ENCODE measurements at places on chromosomes 12 and 14.

DNA sequence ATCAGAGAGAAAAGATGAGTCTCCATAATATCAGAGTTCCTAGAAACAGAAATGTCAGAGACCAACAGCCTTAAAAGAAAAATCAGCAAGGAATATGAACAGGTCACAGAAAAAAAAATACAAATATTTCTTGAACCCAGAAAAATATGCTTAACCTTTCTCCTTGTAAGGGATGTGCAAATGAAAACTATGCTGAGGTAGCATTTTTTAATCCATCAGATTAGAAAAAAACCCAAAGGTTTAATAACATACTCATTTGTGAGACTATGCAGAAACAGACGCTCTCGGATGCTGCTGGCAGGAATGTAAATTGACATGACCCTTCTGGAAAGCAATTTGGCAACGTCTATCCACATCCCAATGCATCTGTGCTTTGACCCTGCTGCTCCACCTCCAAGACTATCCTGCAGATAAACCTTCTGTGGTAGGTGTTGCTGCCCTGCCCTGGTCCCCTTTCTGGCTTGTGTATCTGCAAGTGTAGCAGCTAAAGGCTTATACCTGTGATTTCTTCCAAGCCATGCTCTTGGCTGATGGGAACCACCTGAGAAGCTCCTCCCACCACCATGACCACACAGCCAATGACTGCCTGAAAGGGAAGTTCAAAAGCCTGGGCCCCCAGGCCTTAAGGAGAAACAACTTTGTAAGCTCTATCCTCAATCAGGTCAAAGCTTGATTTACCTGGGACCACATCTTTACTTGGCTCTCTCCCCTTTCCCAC lies 49.4 kb downstream of the LTBP2 start:
- no peak for DNase-seq

- no peak for DNase-seq
These were observed 12.2 kb downstream of the CCDC175 start for GRCh38 chr14:59564366-59564765.

- DNase-seq, result peak; percentile 54
These were observed 578 bp downstream of the DCAF5 start for GRCh38 chr14:69152181-69152901.

- DNase-seq, result no peak
These were observed 22.8 kb downstream of the GNG2 start for GRCh38 chr14:51883232-51883631.

DNA sequence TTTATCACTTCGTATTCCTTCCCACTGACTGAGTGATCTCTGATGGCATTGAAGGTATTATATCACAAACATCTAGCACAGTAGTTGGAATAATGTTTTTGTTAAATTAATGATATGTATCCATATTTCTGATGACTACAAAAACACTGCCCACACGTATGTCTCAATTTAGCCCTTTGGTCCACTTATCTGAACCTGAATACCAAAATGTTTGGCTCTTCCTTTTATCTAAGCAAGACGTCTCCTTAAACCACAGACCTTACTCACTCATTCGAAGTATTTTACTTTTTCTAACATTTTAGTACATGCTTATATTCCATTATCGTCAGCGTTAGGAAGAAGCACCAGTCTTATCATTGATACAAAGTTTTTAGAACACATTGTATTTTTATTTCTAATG lies 126.4 kb downstream of the PIK3C2G start:
- DNase-seq, result no peak

- DNase-seq, result no peak
These were observed 110.4 kb downstream of the KCNK10 start for GRCh38 chr14:88212691-88213090.

DNA sequence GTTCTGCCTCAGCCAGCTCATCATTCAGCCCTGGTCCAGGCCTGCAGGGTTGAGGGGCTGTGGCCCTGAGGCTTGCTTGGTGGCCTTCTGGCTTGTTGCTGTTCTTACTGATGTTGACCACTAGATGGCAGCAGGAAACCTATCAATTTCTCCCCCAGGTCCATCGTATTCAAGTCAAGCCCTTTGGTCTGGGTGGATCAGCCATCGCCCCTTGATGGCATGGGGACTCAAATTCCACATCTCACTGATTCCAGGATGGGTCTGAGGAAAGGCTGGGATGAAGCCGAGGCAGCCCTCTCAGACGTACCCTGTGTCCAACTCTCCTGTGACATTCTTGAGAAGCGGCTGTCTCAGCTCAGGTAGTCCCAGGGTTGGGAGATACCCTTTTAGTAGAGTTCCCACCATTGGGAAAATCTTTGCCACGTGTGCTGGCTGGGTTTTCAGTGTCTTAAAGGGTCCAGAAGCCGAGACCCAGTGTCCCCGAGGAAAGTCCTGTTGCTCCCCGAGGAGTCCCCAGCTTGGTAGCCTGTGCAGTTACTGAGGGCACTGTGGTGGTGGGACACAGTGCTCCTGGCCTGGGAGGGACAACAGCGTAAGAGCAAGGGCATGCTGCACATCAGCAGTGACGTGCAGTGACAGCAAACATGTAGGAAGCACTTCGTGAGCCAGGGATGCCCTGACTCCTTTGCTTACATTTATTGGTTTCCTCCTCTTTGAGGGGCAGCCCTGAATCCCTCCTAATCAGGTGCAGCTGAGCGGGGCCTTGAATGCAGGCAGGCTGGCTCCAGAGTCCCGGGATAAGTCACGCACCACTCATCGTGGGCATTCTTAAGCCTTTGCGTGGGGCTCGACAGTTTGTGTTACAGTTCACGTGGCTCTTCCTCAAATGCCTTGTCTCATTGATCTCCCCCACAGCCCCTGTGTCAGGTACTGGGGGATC lies 58.6 kb downstream of the TSPAN9 start:
- DNase-seq, result peak; percentile 90

GRCh38 chr14:56331592-56332216 lies 213.5 kb downstream of the PELI2 start:
- DNase-seq, result no peak

- no peak for DNase-seq
These were observed 68.2 kb upstream of the IGF1 start for GRCh38 chr12:102548543-102548942.

DNA sequence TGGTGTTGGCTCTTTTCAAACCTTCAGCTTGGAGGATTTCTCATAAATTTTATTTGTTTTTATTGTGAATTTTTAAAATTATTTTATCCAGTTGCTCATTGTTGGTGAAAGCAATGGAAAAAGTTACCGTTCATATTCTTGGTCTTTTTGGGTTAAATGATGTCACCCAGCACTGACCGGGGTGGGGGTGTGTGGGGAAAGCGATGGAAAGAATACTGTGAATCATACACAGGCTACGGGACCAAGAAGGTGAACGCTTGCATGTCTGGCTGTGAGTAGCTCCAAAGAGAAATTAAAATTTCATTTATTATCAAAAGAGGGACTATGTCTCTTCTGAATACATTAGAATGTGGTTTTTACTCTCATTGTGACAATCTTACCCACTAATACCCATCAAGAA lies 430.1 kb downstream of the AEBP2 start:
- DNase-seq, result no peak

GRCh38 chr12:14394317-14395073 lies 29.0 kb downstream of the ATF7IP start:
- peak; percentile 16 for DNase-seq

DNA sequence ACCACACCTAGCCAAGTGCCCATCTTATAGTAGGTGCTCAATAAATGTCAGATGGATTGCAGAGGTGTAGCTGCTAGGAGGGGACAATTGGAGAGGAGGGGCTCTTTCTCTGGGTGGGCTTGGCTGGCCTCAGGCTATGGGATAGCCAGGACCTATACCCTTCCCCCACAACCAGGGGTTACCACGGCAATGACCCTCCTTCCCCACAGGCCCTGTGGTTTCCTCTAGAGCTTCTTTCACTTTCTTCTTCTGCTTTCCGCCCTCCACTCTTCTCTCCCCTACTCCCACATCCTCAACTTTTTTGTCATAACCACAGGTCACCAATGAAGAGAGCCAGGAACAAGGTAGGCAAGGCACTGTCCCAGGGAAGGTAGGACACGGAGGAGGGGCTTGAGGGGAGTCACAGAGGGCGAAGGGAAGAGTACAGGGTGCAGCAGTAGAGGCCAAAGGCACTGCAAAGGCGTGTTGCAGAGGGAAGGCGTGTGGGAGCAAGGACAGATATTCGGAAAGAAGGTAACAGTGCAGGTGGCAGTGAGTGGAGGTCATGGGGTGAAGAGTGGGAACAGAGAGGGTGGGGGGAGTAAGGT lies 1.9 kb upstream of the ITGB7 start:
- no peak for DNase-seq

DNA sequence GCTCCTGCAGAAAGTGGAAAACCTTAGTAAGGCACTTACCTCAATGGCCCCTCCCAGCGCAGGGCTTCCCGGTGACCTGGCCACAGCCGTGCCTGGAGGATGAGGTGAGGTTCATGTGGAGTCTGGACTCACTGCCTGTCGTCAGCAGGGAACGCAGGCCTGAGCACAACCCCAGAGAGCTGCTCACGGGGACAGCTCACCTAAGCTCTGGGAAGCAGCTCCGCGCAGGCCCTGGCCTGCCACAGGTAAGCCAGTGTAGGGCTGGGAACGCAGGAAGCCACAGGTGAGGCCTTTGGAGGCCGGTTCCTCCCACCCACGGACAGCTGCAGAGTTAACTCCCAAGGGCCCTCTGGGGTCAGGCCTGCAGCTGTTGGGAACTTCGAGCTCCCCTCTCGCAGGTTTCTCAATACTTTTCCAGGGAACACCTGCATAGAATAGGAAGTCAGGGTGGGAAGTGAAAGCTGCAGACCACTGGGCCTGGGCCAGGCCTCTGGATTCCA lies 32.7 kb downstream of the ANAPC7 start:
- no peak for DNase-seq

DNA sequence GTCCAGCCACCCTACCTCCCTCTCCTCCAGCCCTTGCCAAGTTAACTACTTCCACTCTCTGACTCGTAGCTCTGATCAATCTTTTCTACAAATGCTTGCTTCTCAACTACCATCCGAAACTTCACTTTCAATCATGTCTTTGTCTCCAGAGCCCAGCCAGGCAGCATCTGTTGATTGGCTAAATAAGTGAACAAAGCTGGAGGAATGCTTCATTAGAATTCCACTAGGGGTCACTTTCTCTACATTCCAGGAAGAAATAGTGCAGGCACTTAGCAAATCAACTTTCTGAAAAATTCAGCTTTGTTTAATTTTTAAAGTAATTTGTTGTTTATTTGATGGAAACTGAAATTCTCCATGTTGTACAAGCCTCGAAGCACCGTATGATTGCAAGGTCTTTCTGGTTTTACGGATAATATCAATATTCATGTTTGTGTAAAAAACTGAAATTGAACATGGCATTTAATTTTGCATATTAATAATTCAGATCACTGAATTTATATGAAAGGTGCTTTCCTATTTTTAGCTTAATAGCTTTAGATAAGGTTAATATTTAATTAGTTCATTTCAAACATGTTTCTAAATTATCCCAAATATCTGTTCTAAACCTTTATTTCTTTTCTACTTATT lies 32.4 kb upstream of the HELB start:
- DNase-seq, result peak; percentile 77

- no peak for DNase-seq
These were observed 66.7 kb downstream of the PDE3A start for GRCh38 chr12:20434996-20435395.

- DNase-seq, result peak; percentile 33
These were observed 60.6 kb upstream of the TMCC3 start for GRCh38 chr12:94710933-94711332.

DNA sequence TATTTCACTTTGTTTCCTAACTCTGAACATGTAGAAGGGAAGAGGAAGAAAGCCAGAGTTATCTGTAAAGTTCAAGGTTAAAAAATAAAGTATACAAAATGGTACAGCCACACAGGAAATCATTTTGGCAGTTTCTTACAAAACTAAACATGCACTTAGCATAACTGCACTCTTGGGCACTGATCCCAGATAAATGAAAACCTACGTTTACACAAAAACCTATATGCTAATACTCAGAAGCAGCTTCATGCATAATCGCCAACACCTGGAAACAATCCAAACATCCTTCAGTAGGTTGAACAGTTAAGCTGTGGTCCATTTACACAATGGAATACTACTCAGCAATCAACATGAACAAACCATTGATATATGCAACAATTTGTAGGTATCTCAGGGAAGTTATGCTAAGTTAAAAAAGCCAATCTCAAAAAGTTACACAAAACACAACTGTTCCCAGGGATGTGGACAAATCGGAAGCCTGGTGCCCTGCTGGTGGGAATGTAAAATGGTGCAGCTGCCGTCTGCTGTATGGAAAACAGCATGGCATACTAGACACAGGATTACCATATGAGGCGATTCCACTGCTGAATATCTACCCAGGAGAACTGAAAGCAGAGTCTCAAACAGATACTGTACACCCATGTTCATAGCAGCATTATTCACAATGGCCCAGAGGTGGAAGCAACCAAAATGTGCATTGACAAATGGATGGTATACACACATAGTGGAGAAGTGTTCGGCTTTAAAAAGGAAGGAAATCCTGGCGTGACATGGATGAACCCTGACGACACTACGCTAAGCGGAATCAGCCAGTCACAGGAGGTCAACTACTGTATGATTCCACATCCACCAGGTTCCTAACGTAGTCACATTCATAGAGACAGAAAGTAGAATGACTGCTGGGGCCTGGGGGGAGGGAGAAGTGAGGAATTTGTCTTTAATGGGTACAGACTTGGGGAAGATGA lies 37.7 kb downstream of the NRDE2 start:
- no peak for DNase-seq

DNA sequence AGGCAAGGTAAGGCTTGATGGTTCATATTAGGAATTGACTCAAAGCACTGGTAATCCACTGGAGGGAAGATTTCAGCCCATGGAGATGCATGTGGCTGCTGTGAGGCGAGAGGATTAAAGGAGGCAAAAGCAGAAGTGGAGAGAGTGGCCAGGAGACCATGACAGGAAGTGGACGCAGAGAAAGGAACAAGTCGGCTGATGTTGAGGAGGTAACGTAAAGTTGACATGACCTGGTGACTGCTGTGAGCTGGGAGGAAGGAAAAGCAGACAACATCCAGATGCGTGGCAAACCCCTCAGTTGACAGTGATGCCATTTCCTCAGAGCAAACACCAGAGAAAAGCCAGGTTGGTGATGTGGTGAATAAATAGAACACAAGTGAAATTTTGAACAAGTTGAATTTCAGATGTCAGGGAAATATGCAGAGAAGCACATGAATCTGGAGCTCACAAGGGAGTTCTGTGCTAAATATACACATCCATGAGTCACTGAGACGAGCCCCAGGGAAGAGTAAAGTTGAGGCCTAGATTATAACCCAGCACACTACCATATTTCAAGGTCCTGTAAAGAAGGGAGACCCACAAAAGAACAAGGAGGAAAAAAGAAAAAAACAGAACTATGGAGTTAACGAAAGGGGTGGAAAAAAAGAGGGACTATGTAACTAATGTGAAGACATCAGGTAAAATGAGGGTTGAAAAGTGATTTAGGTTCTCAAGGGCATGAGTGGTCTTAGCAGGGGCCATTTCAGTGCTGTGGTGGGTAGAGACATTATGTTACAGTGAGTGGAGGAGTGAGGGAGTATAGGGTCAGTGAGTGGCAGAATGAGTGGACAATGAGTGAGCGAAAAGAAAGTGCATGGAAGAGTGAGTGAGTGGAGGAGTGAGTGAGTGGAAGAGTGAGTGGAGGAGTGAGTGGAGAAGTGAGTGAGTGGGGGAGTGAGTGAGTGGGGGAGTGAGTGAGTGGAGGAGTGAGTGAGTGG lies 61.6 kb upstream of the GZMB start:
- DNase-seq, result no peak

All from GM03348 (cell line).